NCI-H82 (cell line): ENCODE measurements at places on chromosomes 11 and 22.

DNA sequence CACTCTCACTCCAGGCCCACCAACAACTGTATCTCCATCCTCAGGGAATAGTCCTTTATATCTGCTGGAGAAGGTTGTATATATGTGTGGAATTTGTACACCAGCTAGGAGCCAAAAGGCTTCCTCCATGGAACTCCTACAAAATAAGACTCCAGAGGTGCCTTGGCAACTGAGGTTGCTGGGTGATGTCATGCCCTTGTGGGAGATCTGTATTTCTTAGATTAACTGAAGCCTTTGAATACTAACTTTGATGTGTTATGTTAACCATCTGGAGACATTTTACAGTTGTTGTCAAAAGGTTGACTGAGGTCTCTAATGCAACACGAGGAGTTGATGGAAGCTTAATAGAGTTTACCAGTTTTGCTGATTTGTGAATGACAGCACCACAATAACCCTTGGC is 139.5 kb upstream of the TTC12 start:
- DNase-seq, result no peak

DNA sequence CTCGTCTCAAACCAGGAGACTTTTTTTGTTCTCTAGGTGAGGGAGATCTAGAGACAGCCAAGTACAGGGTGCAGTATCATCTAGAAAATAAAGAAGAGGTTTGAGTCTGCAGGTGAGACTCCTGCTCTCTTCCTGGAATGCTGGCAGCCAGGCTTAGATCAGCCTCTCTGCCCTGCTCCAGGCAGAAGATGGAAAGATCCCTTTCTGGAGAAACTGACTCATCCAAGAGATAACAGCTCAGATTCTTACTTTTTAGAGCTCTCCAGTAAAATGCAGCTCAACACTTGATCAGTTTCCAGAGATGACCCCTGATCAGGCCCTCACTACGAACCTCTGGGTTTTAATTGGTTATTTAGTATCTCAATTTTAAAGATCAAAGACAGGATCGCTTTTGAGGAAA is 44.6 kb upstream of the EHF start:
- DNase-seq, result no peak

- DNase-seq, result no peak
Measured at GRCh38 chr22:39674536-39674935, 104.0 kb downstream of the CACNA1I start.

DNA sequence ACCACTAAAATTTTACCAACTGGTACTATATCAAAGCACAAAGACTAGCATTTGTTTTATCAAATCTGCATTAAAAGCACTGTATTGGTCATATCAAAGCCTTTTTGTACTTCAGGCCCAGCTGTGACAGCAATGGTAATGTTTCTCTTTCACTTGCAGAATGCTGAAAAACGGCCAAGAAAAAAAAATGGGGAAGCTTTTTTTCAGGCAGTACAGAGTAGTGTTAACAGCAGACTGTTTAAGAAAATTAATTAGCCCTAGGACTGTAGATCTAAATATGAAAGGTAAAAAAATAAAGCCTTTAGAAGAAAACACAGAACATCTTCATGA is 33.3 kb downstream of the DENND5A start:
- DNase-seq, result no peak

DNA sequence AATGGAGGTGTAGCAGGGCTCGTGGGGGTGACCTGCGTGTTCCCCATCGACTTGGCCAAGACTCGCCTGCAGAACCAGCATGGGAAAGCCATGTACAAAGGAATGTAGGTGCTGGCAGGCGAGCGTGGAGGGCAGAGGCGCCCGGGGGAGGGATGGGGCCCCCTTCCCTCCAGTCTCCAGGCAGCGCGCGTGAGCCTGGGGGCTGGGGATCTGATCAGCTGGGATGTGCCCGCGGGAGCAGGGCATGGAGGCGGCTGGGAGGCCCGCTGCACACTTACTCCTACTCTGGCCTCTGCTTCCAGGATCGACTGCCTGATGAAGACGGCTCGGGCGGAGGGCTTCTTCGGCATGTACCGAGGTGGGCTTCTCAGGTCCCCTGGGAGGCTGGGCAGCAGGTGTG is 17.8 kb downstream of the SLC25A18 start:
- DNase-seq, result no peak

GRCh38 chr11:113647856-113648255 is 58.3 kb downstream of the TMPRSS5 start:
- DNase-seq, result no peak

DNA sequence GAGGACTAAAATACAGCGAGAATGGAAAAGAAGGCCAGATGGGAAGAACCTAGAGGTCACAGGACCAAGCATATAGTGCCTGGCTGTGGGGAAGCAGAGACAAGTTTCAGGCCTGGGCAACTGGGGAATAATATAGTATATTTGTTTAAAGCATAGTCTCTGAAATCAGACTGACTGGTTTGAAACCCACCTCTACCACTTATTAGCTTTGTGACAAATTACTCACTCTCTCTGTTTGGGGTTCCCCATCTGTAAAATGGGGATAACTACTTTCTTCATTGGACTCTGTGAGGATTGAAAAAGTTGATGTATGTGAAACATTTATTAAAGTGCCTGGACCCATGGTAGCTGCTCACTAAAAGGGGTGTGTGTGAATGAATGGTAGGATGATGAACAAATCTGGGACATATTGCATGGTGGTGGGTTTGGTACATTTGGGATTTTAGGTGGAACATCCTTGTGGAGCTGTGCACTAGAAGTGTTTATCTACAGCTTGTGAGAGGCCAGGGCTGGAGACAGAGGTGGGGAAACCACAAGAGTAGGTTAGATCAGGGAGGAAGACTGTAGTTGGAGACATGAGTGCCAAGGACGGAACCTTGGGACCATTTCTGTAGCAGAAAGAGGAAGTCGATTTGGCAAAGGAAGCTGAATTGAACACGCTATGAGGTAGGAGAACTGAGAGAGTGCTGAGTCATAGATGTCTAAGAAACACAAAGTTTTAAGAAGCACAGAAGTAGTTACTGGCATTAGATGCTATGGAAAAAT is 52.6 kb downstream of the SWAP70 start:
- no peak for DNase-seq

GRCh38 chr11:130480186-130480585 is 31.7 kb downstream of the ADAMTS15 start:
- no peak for DNase-seq

DNA sequence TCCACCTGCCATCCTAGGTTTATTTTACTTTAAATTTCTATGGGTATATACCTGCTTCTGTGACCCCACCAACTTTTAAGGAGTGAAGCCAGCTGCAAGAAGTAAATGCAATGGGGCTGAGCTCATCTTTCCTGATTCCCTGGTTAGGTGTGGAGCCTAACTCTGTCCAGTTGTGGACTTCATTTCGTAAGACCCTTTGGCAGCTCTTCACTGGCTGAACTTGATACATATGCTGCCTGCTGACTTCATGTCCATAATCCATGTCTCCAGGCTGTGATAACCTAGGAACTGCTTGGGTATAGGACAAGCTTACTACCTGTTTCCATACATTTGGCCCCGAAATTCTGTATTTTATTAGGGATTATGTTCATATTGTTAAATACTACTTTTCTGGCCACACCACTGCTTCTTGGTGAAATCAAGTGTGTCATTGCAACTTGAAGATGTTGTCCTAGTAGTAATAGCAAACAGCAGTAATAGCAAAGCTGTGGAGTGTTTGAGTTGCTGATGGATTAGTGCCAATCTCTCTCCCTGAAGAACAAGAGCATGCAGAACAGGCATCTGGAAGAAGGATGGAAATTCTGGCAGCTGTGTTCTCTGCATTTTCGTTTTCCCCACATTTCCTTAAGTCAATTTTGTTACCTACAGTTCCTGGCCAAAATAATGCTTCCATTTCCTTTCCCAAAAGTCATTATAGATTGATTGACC is 31.2 kb downstream of the LDLRAD3 start:
- no peak for DNase-seq

DNA sequence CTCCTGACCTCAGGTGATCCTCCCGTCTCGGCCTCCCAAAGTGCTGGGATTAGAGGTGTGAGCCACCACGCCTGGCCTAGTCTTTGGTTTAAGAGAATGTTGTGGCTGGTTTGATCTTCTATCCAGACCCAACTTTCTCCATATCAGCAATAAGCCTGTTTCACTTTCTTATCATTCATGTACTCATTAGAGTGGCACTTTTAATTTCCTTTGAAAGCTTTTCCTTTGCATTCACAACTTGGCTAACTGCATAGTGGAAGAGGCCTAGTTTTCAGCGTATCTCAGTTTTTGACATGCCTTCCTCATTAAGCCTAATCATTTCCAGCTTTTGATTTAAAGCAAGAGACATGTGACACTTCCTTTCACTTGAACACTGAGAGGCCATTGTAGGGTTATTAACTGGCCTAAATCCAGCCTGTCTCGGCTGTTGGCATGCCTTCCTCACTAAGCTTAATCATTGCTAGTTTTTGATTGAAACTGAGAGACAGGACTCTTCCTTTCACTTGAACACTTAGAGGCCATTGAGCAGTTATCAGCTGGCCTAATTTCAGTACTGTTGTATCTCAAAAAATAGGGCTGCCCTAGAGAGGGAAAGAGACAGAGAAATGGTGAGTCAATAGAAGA is 13.1 kb upstream of the RPL3 start:
- no peak for DNase-seq

DNA sequence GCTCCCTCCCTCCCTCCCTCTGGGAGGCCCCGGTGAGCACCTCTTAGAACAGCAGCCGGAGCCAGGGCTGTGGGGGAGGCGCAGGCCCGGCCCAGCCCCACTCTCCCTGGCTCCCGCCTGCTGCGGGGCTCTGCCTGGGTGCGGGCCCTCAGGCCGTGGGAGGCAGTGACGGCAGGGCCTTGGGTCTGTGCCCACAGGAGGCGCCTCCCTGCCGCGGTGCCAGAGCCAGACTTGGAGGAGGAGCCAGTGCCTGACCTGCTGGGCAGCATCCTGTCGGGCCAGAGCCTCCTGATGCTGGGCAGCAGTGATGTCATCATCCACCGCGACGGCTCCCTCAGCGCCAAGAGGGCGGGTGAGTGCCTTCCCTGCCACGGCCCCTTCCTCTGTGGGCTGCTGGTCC is 9.5 kb downstream of the IRF7 start:
- DNase-seq, result no peak

- DNase-seq, result no peak
Measured at GRCh38 chr11:74572349-74572748, 20.0 kb upstream of the POLD3 start.
